ENCODE measurements at places on chromosomes 1 and 21.

DNA sequence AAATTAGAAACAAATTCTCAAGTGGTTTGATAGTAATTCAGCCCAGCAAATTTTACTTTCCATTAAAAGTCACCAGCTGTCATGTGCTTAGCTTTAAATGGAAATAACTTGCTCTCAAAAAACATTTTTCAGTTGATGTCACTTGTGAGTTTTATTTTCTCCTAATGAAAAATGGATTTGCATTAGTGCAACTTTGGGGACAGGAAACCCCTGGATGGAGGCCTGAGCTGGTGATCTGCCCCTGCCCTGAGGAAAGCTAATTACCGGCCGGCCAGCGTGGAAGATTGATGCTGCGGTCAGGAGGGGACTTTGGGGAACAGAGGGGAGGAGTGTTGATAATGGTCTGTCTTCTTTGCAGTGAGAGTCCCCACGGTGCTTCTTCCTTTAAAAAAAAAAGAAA lies 66.8 kb upstream of the ANGPTL1 start:
- DNase-seq = no peak

GRCh38 chr1:209107535-209107934 lies 476.0 kb upstream of the CAMK1G start:
- DNase-seq = no peak

DNA sequence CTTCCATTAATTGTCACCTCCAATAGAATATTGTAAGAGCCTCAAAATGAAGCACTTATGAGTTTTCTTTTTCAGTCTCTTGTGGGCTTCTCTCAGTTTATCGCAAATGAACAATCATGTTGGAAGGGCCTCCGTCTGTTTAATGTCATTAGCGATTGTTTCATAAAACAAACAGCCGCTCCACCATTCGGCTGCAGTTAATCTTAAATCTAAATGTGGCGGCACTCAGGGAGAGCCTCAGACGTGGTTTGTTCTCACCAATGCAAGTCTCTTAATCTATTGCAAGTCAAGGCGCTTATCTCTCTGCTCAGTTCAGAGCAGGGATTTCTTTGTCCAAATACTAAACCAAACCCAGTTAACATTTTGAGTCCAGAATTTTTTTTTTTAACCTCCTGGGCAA lies 34.9 kb upstream of the ESRRG start:
- DNase-seq = no peak

DNA sequence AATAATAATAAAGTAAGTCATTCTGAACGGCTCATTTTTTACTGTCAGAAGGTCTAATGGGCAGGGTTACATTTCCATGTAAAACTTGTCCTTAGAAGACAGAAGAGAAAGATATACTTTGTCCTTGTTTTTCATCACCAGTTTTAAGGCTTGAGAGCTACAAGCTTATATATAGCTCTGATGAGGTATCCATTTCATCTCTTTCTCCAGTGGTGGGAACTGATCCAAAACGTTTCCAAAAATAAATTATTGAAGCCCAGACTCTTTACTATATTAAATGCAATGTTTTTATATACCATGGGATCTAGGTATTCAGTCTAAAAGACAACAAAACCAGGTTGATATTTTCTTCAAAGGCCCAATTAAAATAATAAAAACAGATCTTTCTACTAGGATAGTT lies 8.7 kb downstream of the B3GALNT2 start:
- no peak for DNase-seq

DNA sequence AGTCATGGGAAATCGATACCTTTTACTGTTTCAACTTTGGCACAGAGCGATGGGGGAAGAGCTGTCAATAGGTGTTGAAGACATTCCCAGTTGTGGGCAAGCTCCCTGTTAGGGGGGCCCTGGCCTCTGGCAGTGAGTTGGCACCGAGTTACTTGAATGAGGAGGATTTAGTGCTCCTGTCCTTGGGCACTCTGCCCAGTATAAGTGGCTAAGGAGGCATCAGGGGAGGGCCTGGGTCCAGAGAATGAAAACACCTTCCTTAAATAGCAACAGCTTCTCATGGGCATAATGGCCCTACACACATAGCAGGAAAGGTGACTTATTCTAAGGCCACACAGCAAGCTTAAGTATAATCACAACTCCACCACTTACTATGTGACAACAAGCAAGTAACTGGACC lies 664.4 kb downstream of the PTPRU start:
- no peak for DNase-seq

DNA sequence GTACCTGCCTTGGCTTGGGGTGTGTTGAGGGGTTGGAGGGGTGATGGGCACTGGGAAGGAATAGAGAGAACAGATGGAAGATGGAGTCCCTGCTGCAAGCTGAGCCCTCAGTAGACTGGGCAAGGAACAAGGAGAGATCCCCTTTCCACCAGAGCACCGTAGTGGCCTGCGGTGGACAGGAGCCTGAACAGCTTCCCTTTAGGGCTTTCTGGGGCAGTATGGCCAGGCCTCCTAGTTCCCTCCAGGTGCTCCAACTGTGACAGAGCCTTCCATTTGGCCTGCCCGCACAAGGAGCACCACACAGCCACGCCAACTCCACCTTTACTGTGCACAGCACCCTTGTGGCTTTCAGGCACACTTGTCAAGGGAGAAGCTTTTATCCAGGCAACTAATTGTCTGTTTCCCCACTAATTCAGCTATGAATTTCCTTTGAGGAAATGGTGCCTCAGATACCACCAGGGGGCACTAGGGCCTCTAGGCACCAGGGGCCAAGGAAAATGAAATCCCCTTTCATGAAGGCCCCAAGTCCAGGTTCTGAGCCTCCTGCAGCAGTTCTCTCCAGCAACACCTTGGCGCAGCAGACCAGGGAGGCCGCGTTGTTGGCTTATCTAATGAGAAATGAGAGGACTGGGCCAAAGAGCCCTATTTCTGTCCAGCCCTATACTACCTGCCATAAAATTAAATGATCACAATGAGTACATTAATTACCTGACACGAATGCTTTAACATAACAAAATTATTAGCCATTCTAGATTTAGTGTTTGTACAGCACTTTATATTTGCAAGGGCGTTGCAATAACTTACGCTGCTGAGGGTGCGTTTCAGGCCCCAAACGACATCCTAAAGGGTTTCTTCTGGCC lies 23.1 kb upstream of the ERI3 start:
- peak; percentile 27 for DNase-seq

- no peak for DNase-seq
Measured at GRCh38 chr1:46041551-46041950, 90.9 kb downstream of the PIK3R3 start.

DNA sequence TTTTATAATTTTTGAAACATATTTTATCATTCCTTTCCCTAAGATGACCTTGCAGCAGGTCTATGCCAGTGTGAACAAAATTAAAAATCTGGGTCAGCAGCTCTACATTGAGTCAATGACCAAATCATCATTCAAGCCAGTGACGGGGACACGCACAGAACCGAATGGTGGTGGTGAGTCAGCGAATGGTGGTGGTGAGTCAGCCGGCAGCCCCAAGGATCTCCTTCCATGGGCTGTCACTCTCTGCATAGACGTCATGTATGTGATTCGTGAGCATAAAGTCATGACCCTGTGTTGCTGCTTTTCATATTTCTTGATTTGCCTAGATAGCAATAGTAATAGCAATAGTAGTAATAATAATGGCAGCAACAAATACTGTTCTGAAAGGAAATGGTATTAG lies 26.3 kb downstream of the PER3 start:
- peak; percentile 4 for DNase-seq

- no peak for DNase-seq
Measured at GRCh38 chr21:25396135-25396711, 211.1 kb downstream of the MRPL39 start.

DNA sequence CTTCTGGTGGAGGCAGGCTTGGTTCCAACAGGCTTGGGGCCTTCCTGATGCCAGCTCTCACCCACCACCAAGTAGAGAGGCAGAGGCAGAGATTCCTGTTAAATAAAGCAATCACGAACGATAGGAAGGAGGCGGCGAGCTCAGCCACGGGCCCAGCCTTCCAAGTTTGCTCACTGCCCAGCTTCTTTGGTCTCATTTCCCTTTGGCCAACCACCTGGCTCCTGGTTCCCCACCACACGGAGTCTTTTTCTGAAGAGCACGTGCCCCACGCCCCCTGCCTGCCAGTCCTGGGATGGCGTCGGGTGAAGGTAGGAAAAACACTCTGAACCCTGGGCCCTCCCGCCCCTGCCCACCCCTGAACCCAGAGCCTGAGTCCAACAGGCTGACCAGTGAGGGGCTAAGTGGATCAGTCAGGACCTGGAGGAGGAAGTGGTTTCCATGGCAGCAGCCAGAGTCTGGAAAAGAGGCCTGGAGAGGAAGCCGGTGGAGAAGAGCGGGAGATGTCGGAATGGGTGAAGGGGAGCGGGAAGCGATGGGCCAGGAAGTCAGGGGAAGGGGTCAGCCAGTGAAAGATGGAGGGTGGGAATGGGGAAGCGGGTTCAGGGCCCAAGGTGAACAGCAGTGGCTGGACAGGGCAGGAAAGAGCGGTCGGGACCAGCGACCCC lies 158.2 kb upstream of the KLHDC7A start:
- DNase-seq = no peak

DNA sequence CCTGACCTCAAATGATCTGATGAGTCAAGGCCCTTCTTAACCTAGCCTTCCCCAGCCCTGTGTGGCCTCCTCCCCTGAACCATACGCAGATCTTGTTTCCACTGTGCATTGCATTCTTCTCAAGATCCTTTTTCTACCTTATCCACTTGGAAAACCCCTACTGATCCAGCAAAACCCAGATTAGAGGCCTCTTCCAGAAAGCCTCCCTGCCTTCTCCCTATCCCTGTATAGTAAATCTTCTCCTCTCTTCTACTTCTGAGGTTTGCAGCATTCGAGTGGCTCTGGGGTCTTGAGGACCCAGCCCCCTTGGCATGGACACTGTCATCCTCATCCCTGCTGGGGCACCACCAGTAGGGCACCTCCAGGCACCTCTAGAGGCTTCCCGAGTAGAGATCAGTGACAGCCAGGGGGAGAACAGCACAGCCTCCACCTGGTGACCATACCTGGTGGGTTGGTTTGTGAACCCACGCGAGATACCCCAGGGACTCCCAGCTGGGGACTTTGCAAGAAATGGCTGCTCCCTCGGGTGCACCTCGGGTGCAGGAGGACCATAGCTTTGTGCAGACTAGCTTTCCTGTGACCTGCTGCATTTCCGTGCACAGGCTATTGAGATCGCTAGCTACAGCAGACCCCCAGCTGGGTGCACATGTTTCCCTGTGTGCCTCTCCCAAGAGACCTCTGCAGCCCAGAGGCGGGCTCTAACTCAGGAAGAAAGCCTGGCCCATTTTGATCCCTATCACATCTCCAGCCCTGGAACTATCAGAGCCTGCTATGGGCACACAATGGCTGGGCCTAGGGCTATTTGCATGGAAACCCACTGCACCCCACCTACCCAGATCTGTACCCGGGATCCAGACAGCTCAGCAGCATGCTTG lies 34.2 kb downstream of the MATN1 start:
- DNase-seq = no peak

- DNase-seq = no peak
Measured at GRCh38 chr1:233569636-233570035, 44.3 kb upstream of the KCNK1 start.

DNA sequence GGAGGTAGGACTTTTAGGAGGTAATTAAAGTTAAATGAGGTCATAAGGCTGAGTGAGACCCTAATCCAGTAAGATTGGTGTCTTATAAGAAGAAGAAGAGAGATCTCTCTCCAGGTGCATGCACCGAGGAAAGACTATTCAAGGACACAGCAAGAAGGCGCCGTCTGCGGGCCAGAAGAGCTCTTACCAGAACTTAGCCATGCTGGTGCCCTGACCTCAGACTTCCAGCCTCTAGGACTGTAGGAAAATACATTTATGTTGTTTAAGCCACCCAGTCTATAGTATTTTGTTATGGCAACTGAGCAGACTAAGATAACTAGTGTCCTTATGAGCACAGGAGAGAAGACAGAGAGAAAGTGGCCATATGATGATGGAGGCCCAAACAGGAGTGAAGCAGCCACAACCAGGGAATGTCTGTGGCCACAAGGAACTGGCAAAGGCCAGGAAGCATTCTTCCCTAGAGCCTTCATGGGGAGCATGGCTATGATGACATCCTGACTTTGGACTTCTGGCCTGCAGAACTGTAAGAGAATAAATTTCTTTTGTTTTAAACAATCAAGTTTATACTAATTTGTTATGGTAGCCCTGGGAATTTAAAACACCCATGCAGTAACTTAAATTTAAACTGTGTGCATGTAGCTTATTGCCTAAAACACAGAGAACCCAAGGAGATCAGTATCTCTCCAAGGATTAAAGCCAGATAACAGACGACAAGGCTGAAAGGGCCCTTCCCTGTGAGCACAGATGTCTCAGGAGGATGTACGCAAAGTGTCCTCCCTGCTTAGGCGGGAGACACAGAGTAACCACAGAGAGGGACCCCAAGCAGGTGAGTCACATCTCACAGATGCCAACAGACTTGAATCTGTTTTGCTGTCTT lies 9.9 kb upstream of the CD58 start:
- no peak for DNase-seq

DNA sequence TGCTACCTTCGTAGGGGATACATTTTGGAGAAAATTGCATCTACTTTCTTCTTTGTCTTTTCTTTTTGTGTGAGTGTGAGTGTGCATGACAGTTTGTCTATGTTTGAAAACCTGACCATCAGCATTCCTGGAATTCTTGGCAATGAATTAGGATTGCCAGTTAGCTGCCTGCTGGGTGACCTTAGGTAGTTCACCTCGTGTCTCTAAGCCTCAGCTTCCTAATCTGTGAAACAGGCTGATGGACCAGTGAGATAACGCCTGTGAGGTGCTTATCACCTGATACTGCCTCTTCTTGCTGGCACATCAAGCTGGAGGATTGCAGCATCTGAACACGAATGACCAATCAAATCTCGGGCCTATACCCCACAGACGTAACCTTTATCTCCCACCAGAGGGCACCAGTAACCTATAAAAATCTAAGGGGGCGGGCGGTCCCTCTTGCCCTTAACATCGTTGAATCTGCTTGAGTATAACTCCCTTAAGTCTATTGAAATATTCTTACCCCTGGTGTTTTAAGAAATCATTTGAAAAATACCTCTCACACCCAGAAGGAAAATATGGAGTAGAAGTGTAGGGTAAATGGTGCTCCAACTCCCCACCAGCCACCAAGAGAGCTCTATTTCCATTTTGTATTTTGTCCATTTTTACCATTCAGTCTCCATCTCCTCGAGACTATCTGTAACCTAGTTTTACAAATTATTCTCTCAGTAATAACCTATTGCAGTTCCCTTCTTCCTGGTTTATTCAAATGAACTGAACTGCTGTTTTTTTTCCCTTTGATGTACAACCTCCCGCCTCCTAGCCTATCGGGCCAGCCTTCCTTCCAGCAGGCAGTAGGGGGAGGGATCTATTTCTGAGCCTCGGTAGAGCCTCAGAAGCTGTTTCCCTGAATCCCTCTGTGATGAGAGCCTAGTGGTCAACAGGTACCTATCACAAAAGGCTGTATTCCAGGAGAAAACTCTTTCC lies 49.7 kb downstream of the MDM4 start:
- DNase-seq = peak; percentile 70

- DNase-seq = no peak
Measured at GRCh38 chr1:113027007-113027406, 46.0 kb upstream of the LRIG2 start.

DNA sequence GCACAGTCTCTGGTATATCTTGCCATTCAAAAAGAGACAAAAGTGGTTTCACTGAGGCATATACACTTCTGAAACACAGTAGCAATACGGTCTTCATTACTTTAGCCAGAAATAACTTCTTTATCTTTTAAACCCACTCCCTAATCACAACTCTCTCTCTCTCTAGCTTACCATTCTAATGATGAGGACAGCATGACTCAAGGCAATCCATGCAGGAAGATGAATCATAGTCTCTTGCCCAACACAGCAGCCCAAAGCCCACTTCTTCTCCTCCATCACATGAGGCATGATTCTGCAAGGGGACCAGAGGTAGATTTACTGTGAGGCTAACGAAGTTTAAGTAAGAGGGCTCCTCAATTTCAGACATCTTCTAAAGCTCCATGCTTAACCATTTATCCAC lies 285.0 kb upstream of the NR5A2 start:
- peak; percentile 28 for DNase-seq

GRCh38 chr1:230639714-230640209 lies 2.5 kb upstream of the COG2 start:
- DNase-seq = no peak
